Neuronal stem cell (in vitro differentiated cells): ENCODE measurements at places on chromosomes 16 and 17.

DNA sequence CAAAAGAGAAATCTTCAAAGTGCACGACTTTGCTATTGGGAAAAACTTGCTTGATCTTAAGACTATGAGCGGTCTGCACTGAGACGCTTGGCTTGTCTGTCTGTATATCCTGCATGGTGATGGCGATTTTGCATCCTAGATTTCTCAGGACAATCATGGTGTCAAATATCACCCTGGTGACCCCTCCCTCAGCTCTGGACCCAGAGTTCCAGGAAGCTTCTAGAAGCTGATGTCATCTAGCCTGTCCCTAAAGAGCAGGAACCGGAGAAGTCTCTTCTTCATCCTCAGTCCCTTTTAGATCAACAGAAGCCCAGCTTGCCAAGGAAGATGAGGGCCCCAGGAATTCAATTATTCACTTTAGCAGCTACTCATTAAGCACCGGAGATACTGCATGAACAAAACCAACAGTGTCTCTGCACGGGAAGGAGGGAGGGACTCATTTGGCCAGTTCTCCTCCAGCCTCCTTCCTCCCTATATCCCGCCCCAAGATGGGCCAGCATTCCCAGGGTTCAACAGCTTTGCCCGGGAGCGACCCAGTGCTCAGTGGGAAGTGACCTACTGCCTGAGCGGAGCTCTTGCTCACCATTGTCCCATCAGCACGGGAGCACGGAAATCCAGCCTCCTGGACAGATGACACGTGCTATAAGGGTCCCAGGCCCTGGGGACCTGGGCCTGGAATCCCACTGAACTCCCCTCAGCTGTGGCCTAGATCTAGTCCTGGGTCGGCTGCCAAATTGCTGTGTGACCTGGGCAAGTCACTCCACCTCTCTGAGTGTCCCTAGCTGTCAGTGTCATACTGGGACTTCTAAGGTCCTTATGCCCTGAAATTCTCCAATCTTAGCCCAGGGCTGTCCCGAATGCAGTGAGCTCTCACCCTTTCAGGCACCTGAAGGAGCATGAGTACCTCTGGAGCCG, 3.8 kb downstream of the EMP2 start:
- no peak for DNase-seq

DNA sequence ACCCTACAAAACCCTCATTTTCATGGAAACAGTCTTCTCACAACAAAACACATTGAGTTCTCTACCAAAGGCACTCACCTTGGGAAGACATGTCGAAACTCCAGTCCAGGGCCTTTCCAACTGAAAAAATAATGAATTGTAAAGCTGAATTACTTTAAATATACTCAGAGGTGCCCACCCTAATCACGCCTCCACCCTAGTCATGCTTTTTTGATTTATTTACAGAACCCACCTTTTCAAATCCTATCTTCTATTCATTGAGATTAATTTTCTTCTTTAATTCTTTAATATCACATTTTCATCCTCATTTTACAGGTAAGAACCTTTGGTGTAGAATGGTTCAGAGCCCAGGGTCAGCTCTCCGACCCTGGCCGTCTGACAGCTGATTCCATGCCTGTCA, at the start of gene CPHXL2:
Gene CPHXL2 (minus strand): TSS at position 101 of the 400 bp plus-strand sequence. CDS start 10 bp downstream, at position 91.
- no peak for DNase-seq

GRCh38 chr16:19265380-19265930, 20.1 kb upstream of the CLEC19A start:
- no peak for DNase-seq

DNA sequence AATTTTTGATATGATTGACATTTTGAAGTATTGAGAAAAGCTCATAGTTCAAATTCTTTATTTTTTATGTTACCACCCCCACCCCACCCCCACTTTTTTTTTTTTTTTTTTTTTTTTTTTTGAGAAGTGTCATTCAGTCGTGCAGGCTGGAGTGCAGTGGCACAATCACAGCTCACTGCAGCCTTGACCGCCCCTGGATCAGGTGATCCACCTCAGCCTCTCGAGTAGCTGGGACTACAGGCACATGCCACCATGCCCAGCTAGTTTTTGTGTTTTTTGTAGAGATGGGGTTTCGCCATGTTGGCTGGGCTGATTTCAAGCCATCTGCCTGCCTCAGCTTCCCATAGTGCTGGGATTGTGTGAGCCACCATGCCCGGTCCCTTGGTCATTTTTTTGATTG, 7.4 kb downstream of the TAF15 start:
- no peak for DNase-seq

- no peak for DNase-seq
Observed at GRCh38 chr17:76459674-76460073, 6.7 kb upstream of the UBE2O start.

GRCh38 chr16:3669082-3669481, 14.6 kb downstream of the DNASE1 start:
- DNase-seq: no peak

GRCh38 chr17:50830994-50831393, 4.4 kb upstream of the WFIKKN2 start:
- DNase-seq: no peak

DNA sequence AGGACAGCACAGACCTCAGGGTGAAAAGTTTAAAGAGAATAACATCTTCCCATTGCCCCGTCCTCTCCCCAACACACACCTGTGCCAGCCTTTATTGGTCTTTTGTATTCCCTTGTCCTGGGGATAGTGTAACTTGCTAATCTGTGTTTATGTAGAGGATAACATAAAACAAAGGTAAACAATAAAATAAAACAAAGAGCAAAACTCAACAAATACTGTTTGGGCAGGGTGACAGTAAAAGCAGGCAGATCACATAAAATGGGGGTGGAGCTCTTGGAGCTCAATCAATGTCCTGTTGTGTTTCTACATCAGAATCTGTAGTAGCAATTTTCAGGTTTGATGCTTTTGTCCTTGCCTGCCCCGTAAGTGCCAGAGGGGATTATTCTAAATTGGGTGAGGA, 1939.7 kb downstream of the TP53TG3F start:
- DNase-seq: no peak

DNA sequence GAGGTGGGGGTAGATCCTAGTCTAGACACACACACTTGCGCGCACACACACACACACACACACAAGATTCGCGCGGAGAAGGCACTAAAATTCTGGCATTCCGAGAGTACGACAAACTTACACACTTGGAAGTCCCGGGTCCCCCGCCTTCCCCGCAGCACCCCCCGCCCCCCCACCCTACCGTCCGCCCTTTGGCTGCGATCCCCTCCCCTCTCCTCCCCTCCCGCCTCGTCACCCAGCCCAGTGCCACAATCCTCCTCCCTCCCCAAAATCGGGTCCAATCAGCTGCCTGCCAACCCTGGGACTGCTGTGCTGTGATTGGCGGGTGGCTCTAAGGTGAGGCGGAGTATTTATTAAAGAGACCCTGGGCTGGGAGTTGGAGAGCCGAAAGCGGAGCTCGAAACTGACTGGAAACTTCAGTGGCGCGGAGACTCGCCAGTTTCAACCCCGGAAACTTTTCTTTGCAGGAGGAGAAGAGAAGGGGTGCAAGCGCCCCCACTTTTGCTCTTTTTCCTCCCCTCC, at the start of gene SOX9:
Gene SOX9 (plus strand): TSS at position 379 of the 522 bp plus-strand sequence. CDS start 372 bp downstream, outside the sequence.
- DNase-seq: peak; percentile 87

DNA sequence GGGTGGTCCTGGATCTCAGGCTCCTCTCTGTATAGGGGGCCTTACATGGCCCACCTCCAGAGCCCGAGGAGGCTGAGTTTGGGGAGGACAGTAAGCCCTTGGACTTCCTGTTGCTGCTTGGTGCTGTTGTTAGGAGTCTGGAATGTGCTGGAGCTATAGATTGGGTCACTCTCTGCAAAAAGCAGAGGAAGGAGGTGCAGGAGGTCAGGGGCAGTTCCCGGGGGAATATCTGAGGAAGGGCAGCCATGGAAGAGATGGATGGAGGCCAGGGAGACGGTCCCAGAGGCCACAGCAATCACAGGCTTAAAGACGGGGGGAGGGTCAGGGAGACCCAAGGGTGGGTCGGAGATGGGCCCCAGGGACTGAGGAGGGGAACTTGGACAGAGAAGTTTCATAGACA, 23.0 kb upstream of the CBX4 start:
- DNase-seq: no peak

DNA sequence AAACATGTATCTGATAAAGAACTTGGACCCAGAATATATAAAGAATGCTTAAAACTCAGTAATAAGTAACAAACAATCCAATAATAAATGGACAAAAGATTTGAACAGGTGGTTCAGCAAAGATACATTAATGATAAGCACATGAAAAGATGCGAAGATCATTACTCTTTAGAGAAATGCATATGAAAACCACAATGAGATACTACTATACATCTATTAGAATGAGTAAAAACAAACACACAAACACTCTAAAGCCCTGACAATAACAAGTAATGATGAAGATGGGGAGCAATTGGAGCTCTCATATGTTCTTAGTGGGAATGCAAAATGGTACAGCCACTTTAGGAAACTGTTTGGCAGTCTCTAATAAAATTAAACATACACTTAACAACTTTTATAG, 29.1 kb downstream of the OSBPL7 start:
- no peak for DNase-seq

DNA sequence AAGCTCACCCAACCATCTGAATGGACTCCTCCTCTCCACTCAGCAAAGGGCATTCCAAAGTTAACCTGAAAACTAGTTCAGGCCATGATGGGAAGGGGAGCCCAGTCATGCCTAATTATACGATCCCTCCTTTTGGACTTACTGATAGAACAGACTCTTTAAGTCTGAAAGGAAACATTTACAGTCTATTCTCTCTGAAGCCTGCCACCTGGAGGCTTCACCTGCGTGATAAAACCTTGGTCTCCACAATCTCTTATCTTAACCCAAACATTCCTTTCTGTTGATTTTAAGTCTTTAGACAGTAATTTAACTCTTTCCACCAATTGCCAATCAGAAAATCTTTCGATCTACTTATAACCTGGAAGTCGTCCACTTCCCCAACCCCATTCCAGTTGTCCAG, 9.0 kb upstream of the MPP2 start:
- DNase-seq: no peak

DNA sequence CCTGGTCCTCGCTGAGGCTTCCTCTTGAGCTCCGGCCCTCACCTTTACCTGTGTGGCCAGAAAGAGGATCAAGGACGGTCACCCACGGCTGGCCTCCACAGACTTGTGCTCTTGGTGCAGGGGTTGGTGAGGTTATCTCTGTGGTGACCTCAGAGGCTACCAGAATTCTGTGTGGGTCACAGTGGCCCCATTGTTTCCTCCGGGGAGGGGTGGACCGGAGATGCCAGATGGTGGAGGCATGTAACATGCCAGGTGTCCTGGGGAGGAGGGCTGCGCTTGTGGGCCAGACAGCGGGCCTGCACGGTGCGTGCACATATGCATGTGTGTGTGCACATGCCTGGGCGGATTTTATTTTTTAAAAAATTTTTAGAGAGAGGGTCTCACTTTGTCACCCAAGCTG, 6.3 kb downstream of the SGCA start:
- no peak for DNase-seq

- no peak for DNase-seq
Observed at GRCh38 chr17:41710472-41711090, 1.6 kb upstream of the GAST start.

- peak; percentile 36 for DNase-seq
Observed at GRCh38 chr17:59331929-59332748, 684 bp downstream of the YPEL2 start.

- DNase-seq: no peak
Observed at GRCh38 chr17:75783069-75783783, 1.4 kb upstream of the UNK start.

DNA sequence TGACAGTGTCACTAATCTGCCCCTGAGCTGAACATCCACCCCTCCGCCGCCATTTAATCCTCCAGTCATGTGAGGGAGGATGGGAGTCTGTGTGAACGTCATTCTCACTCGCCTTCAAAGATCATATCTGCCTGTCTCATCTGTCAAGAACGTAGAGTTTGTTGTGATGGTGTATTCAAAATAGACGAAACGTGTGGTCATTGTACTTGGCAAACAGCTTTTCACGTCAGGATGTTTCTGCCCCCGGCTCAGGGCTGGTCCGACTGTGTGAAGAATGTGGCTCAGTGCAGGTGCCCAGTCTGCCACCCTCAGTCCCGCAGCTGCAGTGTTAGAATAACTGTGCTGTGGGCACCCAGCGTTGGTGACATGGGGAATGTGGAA, 148.0 kb downstream of the KCNJ12 start:
- no peak for DNase-seq

GRCh38 chr17:62057696-62058095, 7.4 kb downstream of the MED13 start:
- DNase-seq: no peak

GRCh38 chr17:50289991-50290702, 15.9 kb downstream of the TMEM92 start:
- DNase-seq: no peak

GRCh38 chr16:74605746-74606520, 981 bp downstream of the GLG1 start:
- DNase-seq: no peak

GRCh38 chr17:37710344-37710886, 34.4 kb downstream of the HNF1B start:
- peak; percentile 68 for DNase-seq

- DNase-seq: no peak
Observed at GRCh38 chr17:38464251-38464722, 36.0 kb downstream of the ARHGAP23 start.

DNA sequence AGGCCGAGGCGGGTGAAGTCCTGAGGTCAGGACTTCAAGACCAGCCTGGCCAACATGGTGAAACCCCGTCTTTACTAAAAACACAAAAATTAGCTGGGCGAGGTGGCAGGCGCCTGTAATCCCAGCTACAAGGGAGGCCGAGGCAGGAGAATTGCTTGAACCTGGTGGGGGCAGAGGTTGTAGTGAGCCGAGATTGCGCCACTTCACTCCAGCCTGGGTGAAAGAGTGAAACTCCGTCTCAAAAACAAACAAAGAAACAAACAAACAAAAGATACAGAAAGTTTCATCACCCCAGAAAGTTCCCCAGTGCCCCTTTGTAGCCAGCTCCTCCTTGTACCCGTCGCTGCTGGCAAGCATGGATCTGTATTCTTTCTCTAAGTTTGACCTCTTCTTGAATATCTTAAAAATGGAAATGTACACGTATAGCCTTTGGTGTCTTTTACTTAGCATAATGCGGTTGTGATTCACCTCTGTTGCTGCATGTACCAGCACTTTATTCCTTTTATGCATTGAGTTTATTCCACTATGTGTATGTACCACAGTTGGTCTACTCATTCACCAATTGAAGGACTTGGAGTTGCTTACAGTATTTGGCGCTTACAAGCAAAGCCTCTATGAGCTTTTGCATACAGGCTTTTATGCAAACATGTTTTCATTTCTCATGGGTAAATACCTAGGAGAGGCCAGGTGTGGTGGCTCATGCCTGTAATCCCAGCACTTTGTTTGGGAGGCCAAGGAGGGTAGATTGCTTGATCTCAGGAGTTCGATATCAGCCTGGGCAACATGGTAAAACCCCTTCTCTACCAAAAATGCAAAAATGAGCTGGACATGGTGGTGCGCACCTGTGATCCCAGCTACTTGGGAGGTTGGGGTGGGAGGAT, 87.5 kb upstream of the CLEC18A start:
- no peak for DNase-seq

GRCh38 chr16:57689762-57690558, 4.6 kb upstream of the DRC7 start:
- DNase-seq: no peak

DNA sequence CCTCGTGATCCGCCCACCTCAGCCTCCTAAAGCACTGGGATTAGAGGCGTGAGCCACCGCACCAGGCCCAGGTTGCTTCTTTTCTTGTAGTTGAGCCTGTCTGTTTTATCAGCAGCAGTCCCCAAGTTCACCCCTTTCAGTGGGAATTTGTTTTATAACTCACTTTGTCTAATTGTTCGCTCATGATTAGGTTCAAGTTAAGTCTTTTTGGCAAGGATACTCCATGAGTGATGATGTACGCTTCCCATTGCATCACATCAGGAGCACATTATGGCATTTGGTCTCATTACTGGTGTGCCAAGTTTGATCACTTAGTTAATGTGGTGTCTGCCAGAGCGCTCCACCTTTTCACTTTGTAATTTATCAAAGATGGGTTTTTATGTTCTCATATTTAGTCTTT, 14.4 kb upstream of the GJD3 start:
- DNase-seq: no peak
